ENCODE measurements at places on chromosomes 7 and 10. TPM values are rescaled to one million over a fixed set of nuclear protein-coding genes. Genes with fewer than 3 reads are reported as not detected.

ZNF117 gene
- 4.7 TPM for total RNA-seq

AGK gene
- total RNA-seq: 44.7 TPM

LRRTM3 gene
- total RNA-seq: not detected

TAS2R60 gene
- total RNA-seq: not detected

ADAMTS14 gene
- 1.2 TPM for total RNA-seq

POLD2 gene
- 127 TPM for total RNA-seq

ENO4 gene
- total RNA-seq: not detected

All from M059J (cell line).